ENCODE measurements at places on chromosomes 3 and 15. TPM values are rescaled to one million over a fixed set of nuclear protein-coding genes. Genes with fewer than 3 reads are reported as not detected.

The PRSS50 gene
- not detected for total RNA-seq

DNA sequence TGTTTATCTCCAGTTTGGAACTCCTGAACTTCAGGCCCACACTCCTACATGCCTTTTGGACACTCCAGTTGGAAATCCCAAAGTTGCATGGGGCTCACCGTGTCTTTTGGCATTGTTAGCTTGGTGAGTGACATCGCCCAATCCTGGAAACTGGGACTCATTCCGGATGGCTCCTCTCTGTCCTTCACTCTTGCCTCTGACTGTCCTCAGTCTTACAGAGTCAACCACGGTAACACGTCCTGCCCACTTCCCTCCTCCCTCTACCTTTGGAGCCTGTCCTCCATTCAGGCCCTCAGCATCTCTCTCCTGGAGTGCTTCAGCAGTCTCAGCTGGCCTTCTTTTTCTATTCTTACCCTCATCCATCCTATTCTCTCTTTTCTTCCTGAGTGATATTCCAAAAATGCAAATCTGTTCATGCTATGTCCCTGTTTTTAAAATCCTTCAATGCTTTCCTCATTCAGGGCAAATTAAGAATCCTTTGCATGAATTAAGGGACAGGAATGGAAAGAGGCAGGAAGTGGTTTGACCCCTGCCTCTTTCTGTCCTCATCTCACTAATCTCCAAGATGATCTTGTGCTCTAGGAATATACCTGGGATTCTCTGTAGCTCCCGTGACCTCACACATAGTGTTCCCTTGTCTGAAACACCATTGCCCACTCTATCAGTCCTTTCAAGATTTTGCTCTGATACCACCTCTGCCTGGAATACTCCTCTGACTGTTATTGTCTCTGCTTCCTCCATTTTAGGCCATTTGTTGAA is 42.5 kb downstream of the LPP start:
- H3K4me3 ChIP-seq = no peak overlapping the region
- H3K36me3 ChIP-seq = peaks cover 40% of the 10 kb centered on the region
- DNase-seq = no peak
- peaks cover 15% of the 10 kb centered on the region for H3K4me1 ChIP-seq
- peak overlapping the region; percentile 51 for H3K27ac ChIP-seq

DNA sequence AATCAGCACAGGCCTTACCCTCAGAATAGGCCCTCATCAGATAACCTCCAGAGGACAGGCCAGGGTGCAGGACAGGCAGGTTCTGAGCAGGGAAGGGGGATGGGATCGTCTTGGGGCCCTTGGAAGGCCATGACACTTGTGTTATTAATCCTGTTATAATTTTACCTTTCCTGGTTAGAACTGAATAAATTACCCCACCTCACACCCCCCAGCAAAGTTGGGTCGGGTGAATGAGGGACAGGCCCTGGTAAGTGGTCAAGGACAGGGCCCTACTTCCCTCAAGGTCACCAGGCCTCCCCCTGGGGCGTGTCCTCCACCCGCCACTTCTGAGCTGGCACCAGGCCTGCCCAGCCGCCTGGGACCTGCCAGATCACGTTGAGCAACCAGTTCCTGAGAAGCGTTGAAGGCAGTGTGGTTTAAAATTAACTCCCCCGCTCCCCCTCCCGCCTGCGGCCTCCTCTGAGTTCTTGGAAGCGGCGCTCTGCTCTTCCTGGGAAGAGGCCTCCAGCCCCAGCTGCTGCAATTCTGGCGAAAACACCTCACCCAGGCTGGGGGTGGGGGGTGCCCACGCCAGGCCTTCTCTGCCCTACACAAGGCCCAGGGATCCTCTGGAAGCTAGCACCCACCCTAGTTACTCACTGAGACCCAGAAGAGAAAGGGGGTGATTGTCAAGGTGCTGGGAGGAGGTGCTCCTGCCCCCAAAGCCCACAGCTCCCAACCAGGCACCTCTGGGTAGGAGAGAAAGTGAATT is 10.6 kb downstream of the CISH start:
- DNase-seq = peak; percentile 84
- H3K4me3 ChIP-seq = peak overlapping the region; percentile 99
- H3K4me1 ChIP-seq = peaks cover 85% of the 10 kb centered on the region
- no peaks in the 10 kb centered on the region for H3K27me3 ChIP-seq
- H3K36me3 ChIP-seq = peaks cover 69% of the 10 kb centered on the region
- peak overlapping the region; percentile 98 for H3K27ac ChIP-seq

DNA sequence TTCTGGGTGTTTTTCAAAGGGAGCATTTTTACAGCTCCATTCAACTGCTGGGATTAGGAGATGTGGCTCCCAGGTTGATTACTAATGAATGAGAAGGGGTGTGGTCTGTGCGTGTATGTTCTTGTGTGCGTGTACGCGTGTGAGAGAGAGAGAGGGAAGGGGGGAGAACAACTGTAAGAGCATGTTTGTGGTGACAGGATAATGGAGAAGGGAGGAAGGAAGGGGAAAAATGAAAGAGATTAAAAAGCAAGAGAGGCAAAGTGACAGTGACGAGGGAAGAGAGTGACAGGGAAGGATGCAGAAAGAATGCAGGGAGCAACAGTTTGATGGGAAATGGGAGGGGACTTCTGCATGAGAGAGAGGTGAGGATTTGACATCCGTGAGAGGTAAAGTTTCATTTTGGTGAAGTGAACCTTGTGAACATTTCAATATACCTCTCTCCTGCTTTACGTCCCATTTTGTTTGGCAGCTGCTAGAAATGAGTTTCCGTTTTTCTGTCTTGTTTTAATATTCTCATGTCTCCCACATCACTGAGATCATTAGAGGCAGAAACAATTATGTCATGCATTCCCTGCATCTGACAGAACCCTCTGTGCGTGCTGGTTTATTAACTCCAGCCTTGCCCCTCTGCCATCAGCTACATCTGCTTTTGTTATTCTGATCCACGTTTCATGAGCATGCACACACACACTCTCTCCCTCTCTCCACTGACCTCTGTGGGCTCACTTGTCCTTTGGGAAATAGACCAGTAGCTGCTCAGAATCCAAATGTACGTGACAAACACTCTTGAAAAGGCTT is 161.6 kb downstream of the GAP43 start:
- peak overlapping the region; percentile 97 for H3K27ac ChIP-seq
- peak overlapping the region; percentile 82 for H3K4me3 ChIP-seq
- no peaks in the 10 kb centered on the region for H3K36me3 ChIP-seq
- no peaks in the 10 kb centered on the region for H3K27me3 ChIP-seq

The SNRK gene
- total RNA-seq = 62.9 TPM

The FOXB1 gene
- total RNA-seq = 0.57 TPM

The CHST13 gene
- not detected for total RNA-seq

GRCh38 chr3:196736670-196737374 is 2.8 kb upstream of the PAK2 start:
- H3K4me1 ChIP-seq = peaks cover 21% of the 10 kb centered on the region
- no peaks in the 10 kb centered on the region for H3K27me3 ChIP-seq
- H3K27ac ChIP-seq = no peak overlapping the region
- no peak for DNase-seq
- peaks cover 40% of the 10 kb centered on the region for H3K36me3 ChIP-seq

DNA sequence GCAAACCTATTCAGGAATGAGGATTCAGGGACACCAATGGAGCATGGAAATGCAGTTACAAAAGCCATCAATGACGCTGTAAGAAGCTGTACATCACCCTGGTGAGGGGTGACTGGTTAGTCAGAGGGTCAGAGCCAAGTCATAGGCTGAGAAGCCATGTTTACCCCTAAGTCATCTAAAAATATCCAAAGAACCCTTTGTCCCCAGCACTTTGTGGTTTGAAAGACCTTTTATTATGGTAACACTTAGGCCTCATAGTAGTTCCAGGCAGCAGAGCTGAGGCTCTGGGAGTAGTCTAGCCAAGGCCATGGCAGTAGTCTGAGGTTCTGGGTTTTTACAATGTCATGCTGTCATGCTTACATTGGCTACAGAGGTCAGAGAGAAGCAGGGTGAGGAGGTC is 131.2 kb downstream of the CTNNB1 start:
- H3K27ac ChIP-seq = no peak overlapping the region
- H3K27me3 ChIP-seq = no peaks in the 10 kb centered on the region
- no peaks in the 10 kb centered on the region for H3K36me3 ChIP-seq

DNA sequence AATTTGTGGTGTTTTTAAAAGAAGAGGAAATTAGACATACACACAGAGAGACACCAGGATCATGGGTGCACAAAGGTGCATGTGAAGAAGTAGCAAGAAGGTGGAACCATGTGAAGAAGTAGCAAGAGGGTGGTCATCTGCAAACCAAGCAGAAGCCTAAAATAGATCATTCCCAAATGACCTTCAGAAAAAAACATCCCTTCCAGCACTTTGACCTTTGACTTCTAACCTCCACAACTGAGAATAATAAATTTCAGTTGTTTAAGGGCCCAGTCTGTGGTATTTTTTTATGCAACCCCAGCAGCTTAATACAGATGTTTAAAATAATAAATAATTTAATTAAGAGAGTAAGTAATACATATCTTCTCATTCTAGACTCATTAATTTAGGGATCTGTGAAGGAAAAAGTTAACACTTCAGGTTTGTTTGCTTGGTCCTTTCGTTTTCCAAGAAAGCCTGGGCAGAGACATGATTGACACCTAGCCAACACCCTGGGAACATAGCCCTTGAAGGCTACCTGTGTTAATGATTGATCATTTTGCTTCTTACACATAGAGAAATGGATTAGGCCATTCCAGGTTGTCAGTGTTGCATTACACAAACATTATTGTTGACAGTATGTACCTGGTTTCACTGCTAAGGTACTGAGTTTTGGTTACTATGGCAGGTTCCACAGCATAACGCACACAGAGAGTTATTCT is 1331.2 kb upstream of the GBE1 start:
- H3K4me1 ChIP-seq = no peaks in the 10 kb centered on the region
- no peak overlapping the region for H3K27ac ChIP-seq

DNA sequence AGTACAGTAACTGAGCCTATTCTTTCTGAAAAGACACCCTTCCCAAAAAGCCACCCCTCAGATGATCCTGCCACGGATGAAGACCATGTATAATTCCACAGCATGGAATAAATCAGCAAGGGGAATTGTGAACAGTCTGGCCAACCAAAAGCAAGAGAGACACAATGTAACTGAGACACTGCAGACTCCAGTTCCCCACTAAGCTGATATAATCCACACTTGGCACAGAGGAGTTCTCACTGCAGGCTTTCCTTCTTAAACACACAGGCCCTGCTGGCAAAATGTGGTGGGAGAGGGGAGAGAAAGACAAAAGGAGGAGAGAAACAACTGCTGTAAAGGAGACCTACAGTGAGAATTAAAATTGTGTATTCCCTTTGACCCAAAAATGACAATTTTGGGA is 12.7 kb downstream of the GPR156 start:
- no peaks in the 10 kb centered on the region for H3K4me1 ChIP-seq
- no peak for DNase-seq
- H3K4me3 ChIP-seq = no peak overlapping the region

Data from activated CD4-positive, alpha-beta T cell treated with anti-CD3 and anti-CD28 coated beads, Interleukin-2, amount 10 ng/mL, durations not matched to agents 7 days and 5 days (primary cell).